ENCODE measurements at places on chromosomes 16 and 17.

DNA sequence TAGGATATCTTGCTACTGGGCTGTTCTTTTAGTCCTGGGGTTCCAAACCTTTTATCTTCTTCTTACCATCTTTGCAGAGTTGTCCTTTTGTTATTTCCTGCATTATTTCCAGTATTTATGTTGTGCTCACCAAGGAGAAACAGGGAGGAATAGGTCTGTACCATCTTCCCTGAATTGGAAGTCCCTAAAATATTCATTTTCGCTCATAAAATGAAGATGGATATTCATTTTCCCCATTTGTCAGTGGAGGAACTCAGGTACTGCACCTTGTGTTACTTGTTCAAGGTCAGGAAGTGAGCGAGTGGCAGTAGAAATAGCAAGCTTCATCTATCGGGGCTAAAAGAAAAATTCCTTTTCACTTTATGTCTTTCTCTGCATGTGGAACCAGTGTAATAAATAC, 989.7 kb downstream of the CDH11 start:
- peak; percentile 0 for DNase-seq

- no peak for DNase-seq
These were observed 50.9 kb downstream of the CYB561 start for GRCh38 chr17:63395075-63395805.

GRCh38 chr16:1991948-1992703, 2.4 kb downstream of the SYNGR3 start:
- DNase-seq, result no peak

DNA sequence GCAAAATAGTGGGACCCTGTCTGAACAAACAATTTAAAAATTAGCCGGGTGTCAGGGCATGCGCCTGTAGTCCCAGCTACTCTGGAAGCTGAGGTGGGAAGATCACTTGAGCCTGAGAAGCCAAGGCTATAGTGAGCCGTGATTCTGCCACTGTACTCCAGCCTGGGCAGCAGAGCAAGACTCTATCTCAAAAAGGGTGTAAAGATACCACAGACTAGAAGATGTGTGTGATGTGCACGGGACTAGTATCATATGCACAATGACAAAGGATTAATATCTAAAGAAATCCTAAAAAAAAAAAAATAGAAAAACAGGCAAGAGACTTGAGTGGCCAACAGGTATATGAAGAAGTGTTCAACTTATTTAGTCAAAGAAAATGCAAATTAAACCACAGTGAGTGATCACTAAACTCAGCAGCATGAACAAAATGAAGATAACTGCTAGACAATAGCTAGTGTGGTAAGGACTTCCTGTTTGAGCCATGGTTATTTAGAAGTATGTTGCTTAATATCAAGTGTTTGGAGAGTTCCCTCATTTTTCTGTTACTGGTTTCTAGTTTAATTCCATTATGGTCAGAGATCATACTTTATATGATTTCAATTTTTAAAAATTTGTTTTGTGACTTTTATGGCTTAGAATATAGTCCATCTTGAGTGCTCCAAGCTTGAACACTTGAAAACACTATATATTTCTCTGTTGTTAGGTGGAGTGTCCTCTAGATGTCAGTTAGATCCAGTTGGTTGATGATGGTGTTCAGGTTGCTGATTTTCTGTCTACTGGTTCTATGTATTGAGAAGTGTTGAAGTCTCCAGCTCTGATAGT, 14.7 kb upstream of the SLX4 start:
- no peak for DNase-seq

DNA sequence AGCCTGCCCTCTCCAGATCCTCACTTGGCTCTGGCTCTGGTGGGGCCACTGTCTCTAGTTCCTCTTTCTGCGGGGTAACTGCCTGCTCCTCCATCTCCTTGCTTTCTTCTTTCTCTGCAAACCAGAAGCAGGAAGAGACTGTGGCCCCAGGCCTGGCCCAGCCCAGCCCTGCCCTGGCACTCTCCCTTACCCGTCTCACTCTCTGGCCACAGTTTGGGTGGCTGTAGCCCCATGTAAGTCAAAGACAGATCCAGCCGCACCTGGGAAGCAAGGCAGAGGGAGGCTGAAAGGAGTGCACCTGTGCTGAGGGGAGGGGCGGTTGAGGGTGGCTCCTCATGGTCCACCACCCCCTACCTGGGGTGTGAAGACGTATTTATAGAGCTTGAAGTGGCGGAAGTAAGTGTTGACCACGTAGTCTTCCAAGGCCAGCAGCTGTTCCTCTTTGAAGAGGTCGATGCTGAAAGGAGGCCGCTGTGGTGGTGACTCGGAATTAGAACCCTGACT, 2.8 kb downstream of the CFAP119 start:
- no peak for DNase-seq

DNA sequence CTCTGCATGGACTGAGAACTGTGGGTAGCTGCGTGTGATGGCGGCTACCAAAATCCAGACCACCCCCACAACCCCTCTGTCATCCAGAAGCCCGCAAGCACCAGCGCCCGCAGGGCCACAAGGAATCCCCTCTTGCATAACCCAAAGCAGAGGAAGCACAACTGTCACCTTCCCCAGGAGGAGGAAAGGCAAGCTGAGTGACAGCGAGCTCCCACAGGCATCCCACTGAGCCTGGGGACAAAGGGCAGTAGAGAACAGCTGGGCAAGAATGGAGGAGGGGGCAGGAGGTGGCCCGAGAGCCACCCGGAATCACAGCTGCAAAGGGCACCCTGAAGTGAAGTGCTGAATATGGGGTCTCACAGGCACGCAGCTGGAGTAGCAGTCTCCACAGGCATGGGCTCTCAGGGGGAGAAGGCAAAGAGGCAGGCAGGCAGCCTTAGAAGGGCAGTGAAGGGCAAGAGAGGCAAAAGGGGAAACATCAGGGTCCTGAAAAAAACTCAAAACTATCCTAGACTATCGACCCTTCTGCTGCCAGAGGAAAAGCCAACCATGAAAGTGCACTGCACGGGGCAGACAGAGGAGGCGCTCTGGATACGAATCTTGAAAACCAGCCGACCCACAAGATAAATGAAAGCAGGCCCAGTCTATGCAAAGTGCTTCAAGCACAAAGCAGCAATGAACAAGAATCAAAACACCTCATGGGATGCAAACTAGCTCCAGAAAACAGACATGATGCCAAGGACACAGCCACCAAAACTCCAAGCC, 17.1 kb downstream of the USP36 start:
- no peak for DNase-seq

DNA sequence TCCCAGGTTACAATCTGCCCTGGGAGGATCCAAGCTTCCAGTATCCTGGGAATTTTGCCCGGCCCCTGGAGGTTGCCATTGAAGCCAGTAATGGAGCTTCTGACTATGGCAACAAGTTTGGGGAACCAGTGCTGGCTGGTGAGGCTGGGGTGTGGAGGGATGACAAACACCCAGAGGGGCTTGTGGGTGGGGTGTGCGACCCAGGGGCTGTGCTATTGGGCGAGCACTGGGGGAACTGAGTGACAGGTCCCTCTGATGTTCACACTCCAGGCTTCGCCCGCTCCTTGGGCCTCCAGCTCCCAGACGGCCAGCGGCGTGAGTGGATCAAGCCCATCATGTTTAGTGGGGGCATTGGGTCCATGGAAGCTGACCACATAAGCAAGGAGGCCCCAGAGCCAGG, 8.7 kb downstream of the PFAS start:
- no peak for DNase-seq

GRCh38 chr17:74957935-74958740, 14.4 kb downstream of the HID1 start:
- DNase-seq, result peak; percentile 70

DNA sequence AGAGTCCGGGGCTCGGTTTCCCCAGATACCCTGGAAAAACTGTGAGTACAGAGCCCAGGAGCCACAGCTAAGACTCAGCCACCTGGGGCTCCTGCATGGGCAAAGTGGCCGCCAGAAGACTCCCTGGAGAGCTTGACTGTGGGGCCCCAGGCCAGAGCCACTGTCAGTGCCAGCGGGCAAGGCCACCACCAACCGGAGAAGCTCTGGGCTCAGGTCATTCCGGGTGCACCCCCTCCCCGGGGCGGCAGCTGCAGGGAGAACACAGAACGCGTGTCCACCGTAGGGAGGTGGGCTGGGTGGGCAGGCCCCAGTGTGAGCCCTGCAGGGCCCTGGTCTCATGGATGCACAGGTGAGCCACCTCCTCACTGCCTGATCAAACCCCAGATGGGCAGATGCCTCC, 22.3 kb upstream of the RBFOX3 start:
- DNase-seq, result no peak

GRCh38 chr17:33218698-33219601, 74.1 kb downstream of the ASIC2 start:
- no peak for DNase-seq

DNA sequence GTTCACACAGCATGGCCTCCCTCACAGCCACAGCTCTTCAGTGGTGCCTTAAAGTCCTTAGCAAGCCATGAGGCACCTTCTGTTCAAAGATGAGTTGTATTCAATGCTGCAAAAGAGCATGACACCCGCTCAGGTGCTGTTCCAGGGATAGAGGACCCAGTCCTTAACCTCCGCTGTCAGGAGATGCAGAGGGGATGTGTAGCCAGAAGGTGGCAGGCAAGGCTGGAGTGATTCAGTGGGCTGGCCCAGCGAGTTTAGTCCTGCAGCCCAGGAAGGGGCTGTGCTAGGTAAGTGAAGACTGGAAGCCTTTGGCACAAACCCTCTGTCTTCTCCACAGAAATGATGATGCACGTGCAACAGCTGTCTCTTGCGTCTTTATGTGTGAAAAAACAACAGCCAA, 25.0 kb upstream of the ADAM11 start:
- DNase-seq, result no peak

GRCh38 chr17:10226930-10227695, 28.7 kb upstream of the GAS7 start:
- DNase-seq, result no peak

- no peak for DNase-seq
These were observed 21.7 kb downstream of the MILR1 start for GRCh38 chr17:64470625-64471024.

- DNase-seq, result peak; percentile 37
These were observed 11.5 kb downstream of the RMI2 start for GRCh38 chr16:11356573-11357331.

DNA sequence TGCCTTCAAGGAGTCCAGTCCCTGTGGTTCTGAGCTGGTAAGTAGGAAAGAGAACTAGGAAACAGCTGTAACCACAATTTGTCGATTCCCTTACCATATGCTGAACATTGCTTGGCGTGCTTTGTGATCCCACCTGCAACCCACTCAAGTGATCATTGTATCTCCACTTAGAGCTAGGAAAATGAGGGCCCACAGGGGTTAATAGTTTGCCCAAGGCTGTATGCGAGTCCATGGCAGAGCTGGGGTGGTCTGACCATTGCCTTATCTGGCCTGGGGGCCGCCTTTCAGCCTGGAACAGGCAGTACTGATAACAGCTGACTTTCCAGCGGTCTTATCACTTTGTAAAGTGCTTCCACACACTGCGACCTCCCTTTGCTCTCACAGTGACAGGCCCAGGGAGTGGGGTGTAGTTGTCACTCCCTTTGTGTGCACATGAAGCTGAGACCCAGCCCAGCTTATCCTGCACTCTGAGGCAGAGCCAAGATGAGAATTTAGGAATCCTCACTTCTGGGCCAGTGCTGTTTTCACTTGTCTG, 9.8 kb downstream of the MYL4 start:
- no peak for DNase-seq

GRCh38 chr16:84864326-84864955, 44.7 kb downstream of the CRISPLD2 start:
- DNase-seq, result no peak

DNA sequence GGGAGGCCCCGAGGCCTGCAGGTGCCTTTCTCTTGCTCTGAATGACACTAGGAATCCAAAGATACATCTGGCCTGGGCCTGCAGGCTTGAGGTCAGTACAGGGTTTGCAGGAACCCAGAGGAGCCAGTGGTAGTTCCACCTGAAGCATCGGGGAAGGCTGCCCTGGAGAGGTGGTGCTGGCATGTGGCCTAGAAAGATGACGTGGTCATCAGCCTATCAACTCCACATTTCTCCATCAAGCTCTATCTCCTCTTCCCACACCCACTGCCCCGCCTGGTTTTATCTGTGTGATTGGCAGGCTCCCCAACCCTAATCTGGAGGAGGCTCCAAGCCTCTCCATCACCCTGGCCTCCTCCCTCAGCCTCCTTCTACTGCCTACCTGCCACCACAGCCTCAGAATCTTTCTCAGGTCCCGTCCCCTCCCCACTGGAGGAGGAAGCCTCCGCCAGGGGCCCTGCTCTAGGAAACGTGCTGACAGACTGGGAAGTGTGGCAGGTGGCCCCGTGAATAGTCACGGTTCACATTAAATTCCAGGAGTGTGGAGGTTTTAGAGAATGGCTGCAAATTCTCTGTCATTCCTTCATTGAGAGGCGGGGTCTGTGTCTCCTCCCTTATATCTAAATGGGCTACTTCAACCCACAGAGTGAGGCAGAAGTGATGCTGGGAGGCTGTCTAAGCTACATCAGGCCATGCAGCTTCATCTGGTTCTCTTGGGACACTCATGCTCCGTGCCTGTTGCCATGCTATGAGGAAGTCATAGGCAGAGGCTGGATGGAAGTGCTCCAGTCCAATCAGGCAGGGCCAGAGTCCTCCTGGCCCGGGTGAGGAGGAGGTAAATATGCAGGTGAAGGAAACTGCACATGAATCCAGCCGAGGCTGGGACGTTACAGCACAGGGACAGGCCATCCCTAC, 11.4 kb upstream of the MAP2K3 start:
- DNase-seq, result no peak

GRCh38 chr17:9363440-9364350, 211.9 kb downstream of the STX8 start:
- no peak for DNase-seq
